ENCODE measurements at places on chromosomes 7 and 10. TPM values are rescaled to one million over a fixed set of nuclear protein-coding genes. Genes with fewer than 3 reads are reported as not detected.

DNA sequence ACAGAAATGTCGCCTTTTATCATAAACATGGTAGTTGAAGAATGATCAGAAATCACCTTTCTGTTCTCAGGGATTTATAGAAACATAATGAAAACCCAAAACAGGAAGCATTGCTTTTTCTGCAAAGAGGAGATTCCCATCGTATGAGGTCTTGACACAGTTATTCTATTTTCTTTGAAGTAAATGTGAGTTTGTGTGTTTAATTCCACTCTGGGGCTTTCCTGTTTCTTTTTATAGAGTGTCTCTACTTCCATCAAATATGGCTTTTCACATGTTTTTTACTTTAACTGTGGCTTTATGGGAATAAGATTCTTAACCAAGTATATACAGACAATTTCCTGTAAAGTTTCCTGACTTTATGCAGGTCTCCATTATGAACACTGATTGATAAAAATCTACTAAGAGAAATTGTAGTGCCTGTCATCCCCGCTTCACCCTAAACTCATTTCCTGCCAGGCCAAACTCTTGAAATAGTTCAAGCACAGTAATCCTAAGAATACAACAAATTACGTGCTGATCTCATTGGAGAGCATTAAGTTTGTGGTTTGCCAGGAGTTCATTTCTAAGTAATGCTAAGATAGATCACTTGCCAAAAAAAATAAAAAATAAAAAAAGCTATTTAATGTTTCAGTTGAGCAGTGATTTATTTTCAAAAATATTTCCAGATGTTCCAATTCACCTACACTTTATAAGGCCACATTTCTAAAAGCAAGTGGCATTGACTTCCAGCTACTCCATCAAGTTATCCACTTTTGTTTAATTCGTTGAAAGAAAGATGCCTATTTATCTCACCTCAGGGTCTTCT lies 52.2 kb upstream of the SEC61G start:
- DNase-seq: no peak

Gene TSPAN12
- total RNA-seq: 47.7 TPM

Gene EPHB6
- total RNA-seq: 13.6 TPM

Gene STK31
- total RNA-seq: not detected

- no peak for DNase-seq
Measured at GRCh38 chr7:28528899-28529298, 116.6 kb downstream of the CREB5 start.

- no peak for DNase-seq
Measured at GRCh38 chr7:99146979-99147378, 3.1 kb upstream of the SMURF1 start.

GRCh38 chr7:73799282-73800141 lies 29.4 kb upstream of the CLDN3 start:
- peak; percentile 2 for DNase-seq

Data from sigmoid colon (tissue), 7 donors.